ENCODE measurements at places on chromosomes 3 and 15.
A peak's percentile ranks its signal among the peaks of the same experiment; 100 is the strongest.

DNA sequence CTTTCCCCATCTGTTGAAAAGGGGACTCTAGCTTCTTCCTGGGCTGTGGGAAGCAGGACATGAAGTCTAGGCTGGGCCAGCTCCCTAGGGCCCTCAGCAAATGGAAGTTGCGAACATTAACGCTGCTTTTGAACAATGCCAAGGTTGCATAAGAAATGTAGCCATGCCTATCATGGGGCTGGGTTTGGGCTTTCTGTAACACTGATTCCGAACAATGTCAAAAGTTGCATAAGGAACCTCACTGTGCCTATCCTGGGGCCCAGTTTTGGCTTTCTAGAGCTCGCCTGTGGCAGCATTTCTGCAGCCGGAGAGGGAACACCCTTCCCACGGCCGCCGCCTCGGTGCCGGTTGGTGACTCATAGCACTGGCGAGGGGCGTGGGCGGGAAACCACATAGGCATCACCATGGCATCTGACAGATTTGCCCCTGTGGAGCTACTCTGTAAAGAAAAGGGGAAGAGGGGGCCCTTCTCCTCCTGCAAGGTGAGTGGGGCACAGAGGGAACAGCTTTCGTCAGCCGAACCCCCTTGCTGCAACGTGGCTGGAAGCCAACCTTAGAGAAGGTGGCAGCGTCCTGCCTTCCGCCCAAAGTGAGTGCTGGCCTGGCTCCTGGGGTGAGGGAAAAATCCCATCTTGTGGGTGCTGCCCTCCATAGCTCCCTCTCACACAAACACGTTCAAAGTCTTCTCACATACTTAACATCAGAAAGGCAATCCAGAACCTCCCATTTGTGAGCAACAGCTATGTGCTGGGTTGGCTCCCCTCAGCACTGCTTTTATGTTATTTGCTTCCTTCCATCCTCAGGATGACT lies 46.6 kb upstream of the ATP2B2 start:
- peak; percentile 59 for DNase-seq

DNA sequence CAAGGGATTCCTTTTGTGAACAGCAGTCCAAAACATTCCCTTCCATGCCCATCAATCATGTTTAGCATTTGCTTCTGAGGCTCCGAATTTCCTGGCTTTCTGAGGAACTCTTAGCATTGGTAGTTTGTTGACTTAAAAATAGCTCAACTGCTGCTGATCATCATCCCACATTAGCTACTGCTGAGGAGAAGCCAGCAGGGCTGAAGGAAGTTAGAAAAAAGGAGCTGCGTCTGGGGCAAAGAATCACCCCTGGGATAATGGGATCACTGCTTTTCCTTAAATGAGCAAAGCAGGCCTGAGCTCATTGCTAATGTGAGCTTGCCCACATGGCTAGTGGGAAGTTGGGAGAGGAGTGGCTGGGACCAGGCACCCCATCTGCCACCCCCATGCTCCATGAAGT lies 39.8 kb downstream of the CYP19A1 start:
- no peak for DNase-seq

DNA sequence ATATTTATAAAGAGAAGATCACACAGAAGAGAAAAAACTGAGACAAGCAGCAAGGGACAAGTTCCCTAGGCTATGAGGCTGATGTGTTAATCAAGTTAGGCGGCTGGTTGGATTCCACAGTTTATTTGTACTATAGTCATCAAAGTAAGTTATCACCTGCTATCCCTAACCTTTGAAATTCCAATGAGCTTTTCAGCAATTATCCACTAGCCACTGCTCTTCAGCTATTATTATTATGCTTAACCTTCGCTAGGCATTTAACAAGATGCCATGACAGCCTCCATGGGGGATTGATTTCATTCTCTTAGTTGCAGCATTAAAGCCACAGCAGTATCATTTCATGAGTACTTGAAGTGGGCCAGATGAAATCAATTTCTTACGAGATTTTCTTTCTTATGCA lies 699.5 kb upstream of the NAALADL2 start:
- DNase-seq = no peak

GRCh38 chr3:196093317-196094111 lies 11.6 kb upstream of the TFRC start:
- no peak for DNase-seq

GRCh38 chr3:49654955-49655556 lies 19.1 kb upstream of the APEH start:
- no peak for DNase-seq

- no peak for DNase-seq
These were observed 136.0 kb upstream of the DAZL start for GRCh38 chr3:16741103-16741758.

- no peak for DNase-seq
These were observed 31.5 kb upstream of the VEPH1 start for GRCh38 chr3:157534725-157535161.

- DNase-seq = no peak
These were observed 10.1 kb downstream of the TGFBR2 start for GRCh38 chr3:30616347-30617027.

GRCh38 chr3:4938281-4938982 lies 40.8 kb upstream of the BHLHE40 start:
- no peak for DNase-seq

DNA sequence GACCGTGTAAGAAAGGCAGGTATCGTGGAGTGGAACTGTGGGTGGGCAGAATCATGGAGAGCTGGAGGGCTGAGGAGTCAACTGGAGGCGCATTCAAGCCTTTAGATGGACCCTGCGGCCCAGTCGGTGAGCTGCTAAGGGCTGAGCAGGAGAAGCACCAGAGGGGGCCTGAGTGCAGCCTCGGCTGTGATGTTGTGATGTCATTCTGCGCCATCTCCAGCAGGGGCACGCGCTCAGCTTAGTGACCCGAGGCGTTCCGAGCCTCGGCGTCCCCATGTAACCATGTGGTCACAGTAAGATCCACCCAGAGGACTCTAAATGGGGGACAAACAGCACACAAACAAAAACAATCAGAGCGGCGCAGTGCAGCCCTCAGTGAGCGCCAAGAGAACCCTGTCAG lies 76.8 kb downstream of the VGLL4 start:
- no peak for DNase-seq

- DNase-seq = peak; percentile 87
These were observed 20.4 kb downstream of the SYNM start for GRCh38 chr15:99125061-99125891.

- DNase-seq = peak; percentile 23
These were observed 86.2 kb downstream of the ASB7 start for GRCh38 chr15:100688549-100689120.
